H4 (cell line): ENCODE measurements at places on chromosomes 1 and 21. TPM values are rescaled to one million over a fixed set of nuclear protein-coding genes. Genes with fewer than 3 reads are reported as not detected.

GRCh38 chr21:14543983-14544382 is 2.1 kb downstream of the SAMSN1 start:
- DNase-seq, result no peak

GRCh38 chr1:18198260-18198659 is 90.7 kb downstream of the IGSF21 start:
- no peak for DNase-seq

- no peak for DNase-seq
Observed at GRCh38 chr21:27722095-27722494, 755.2 kb upstream of the ADAMTS5 start.

DNA sequence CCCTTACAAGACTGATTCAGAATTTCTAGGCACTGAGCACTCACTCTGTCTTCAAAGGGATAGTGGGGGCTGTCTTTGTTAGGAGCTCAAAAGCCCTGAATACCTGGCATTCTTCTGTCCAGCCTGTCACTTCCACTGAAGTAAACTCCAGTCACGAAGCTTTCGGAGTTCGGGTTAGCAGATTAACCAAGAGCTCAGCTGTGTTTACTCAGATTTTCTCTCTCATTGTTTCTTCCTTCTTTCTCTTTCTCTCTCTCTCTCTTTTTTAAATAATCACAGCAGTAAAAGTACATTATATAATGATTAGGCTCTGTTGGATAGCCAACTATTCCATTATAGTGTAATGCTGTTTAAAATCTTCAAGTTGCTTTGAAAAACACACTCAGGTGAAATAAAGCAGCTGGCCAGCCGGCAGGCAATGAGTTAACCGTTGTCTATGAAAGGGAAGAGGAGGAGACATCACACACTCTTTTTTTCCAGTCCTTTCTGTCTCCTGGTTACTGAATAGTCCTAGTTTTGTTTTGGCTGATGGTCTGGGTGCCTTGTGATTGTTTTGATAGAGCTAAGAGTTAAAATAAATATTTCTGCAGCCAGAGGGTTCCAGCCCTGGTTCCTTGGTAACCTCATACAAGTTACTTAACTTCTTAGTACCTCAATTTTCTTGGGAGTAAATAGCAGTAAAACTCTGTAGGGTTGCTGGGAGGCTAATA is 89.8 kb downstream of the ADSS2 start:
- DNase-seq, result peak; percentile 66

- DNase-seq, result peak; percentile 22
Observed at GRCh38 chr1:107004421-107004820, 52.1 kb upstream of the PRMT6 start.

DNA sequence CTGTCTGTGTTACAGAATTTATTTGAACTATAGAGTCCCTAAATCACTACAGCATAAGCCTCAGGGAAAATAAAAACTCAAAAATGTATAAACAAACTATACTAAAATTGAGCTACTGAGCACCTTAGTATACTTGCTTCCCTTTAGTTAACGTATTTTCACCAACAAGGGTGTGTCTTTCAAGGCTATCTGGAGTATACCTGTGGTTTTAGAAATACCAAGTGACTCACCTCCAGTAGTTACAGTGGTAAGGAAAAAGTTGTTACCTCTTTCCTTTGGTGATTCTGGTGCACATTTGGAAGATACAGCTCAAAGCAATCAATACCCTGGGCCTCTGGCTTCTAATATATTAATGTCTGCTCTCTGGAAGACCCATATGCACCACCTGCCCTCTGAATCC is 68.0 kb upstream of the C1orf105 start:
- peak; percentile 62 for DNase-seq

DNA sequence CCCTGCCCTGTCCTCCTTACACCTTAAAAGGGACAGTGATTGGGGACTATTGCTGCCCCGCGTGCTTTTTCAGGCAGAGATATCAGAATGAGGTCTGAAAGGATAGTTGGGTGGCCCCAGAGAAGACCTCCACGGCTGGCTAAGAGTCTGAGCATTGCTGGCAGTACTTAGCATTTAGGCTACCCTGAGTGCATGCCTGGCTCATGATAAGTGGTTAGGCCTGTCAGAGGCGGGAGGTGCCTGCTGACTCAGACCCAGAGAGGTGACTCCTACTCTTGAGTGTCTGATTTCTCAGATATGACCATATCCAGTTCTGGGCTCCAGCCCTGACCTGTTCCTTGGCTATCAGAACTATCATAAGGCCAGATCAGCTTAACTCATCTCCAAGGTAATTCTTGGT is 213.7 kb downstream of the PBX1 start:
- peak; percentile 85 for DNase-seq

GRCh38 chr1:162756523-162756922 is 34.0 kb upstream of the HSD17B7 start:
- DNase-seq, result no peak

DNA sequence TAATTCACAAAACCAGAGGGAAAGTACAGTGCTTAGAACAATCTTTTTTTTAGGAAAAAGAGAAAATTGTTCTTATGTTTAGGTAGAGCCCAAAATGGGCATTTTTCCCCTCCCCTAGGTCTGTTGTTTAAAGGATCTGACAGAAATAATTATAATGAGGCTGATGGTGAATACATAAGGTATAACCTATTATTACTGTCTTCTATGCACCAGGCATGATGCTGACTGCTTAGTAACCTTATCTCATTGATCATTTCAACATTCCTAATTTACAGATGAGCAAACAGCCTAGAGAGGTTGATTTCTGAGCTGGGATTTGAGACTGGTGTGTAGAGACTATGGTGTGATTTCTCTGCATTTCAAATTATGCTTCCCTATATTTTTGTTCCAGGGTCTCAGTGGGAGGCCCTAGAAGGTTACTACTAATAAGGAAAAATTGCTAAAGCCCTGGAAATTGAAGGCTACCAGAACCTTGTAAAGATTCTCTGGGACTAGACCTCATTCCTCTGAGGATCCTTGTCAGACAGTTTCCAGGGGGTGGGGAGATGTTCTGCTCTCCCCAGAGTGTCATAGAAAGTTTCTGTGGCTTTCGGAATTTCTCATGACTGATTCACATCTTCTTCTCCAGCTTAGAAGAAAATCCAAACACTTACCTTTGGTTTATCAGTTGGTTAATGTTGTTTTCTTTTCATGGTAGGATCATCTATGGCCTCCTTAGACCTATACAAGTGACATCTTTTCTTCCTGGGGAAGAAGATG is 44.9 kb downstream of the ROR1 start:
- DNase-seq, result no peak

GRCh38 chr1:53637511-53638359 is 101.2 kb downstream of the GLIS1 start:
- no peak for DNase-seq

DNA sequence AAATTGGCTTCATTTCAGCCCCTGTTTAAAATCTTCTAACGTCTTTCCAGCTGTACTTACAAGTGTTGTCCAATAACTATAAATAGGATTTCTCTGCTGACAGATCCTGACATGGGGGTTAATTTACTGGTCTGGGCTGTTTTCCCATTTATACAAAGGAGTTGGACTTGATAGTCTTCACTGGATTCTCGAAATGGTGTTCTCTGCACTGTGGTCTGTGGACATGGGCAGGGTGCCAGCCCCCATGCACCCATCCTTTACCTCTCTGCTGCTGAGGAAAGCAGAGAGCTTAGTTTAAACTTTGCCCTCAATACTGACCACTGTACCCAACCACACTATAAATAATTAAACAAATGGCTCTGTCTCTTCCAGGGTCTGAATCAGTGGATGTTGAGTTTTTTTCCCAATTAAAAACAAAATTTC is 5.2 kb downstream of the DIO1 start:
- DNase-seq, result peak; percentile 70

DNA sequence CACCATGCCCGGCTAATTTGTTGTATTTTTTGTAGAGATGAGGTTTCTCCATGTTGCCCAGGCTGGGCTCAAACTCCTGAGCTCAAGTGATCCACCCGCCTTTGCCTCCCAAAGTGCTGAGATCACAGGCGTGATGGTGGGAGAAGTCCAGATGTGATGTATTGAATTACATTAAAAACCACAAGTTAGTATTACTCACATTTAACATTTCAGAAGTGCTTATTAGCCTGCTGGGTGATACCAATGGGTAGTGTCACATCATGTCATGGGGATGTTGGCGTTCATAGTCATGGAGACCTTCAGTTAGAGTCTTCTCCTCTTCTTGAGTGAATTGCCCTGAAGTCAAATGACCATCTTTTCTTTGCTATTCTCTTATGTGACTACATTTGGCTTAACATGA is 63.6 kb upstream of the VAMP3 start:
- peak; percentile 16 for DNase-seq

DNA sequence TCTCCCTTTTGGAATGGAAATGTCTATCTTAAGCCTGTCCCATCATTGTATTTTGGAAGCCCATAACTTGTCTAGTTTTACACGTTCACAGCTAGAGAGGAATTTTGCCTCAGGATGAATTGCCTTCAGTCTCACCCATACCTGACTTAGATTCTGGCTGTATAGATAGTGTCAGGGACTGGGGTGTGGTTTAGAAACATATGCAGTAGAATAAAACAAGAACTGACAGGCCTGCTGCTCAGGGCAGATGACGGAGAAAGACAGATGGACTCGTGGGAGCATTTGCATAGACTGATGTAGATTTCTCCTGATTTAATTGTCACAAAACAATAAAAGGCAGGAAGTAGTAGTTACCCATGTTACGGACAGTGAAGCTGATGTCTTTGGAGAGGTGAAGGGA is 166.7 kb downstream of the UCK2 start:
- no peak for DNase-seq

The AMY2A gene
- not detected in 2 replicates for total RNA-seq

The LDLRAD2 gene
- total RNA-seq, result not detected in 2 replicates

The KCNT2 gene
- 0.18 and 0.56 TPM in 2 replicates for total RNA-seq

The CACHD1 gene
- total RNA-seq, result 6.9 and 9.1 TPM in 2 replicates

The LIN9 gene
- total RNA-seq, result 7.9 and 10.7 TPM in 2 replicates

The CCDC190 gene
- total RNA-seq, result not detected in 2 replicates
